ENCODE measurements at places on chromosomes 11 and 22.

DNA sequence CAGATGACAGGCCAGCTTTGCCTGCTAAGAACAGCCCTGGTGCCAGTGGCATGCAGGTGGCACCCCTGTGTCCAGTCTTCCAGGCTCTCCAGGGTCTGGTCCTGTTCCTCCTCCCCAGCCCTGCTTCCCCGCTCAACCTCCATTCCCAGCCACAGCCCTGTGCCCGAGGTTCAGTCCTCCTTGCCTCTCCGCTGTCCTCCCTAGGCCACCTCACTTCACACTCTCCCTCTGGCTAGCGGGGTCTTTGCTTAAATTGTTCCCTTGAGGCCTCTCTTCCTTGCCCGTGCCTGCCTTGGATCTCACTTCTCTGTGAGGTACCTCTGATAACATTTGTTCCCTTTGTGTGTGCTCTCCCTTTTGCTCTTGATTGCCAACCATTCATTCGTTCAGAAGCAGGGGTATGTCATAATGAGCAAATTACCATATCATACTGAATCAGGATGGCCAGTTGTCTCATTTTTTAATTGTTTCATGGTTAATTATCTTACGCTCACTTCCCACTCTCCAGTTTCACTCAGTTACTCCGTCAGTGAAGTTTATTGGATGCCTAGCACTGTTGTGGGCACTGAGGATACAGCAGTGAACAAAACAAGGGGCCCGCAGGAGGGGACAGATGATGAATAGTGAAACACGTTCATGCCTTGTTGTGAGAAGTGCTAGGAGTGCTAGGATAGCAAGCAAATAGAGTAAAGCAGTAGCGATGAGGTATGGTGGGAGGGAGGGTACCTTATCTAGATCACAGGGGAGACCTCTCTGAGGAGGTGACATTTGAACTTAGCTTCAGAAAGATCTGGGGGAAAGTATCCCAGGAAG is 7.4 kb downstream of the BMAL1 start:
- DNase-seq, result no peak

DNA sequence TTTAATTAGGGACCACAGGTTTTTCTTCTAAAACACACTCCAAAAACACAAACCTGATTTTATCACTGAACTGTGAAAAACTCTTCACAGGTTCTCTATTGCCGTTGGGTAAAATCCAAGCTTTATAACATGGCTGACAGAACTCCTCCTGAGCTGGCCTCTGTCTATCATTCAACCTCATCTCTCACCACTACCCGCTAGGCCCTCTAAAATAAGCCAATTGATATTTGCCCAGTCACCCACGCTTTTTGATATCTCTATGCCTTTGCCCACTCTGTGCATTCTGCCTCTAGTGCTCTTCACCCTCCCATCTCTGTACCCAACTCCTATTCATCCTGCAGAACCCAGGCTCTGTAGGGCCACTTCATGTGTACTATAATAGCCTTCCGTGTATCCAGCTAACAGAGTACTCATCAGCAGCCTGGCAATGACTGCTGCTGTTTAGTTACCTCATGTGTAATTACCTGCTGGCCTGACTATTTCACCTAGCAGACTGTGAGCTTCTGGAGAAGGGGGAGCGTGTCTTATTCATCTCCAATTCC is 1.1 kb upstream of the CNGA4 start:
- no peak for DNase-seq

DNA sequence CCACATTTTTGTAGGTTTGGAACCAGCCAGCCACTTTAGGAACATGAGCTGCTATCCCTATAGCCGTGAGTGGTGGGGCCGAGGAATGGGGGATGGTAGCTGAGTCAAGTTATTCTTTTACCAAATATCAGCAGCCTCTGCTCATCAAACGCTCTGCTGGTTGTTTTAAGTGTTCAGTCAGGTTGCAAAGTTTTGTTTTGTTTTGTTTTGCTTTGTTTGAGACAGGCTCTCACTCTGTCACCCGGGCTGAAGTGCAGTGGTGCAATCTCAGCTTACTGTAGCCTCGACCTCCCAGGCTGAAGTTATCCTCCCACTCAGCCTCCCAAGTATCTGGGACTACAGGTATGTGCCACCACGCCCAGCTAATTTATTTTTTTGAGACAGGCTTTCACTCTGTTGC is 14.4 kb downstream of the CABIN1 start:
- DNase-seq, result no peak

DNA sequence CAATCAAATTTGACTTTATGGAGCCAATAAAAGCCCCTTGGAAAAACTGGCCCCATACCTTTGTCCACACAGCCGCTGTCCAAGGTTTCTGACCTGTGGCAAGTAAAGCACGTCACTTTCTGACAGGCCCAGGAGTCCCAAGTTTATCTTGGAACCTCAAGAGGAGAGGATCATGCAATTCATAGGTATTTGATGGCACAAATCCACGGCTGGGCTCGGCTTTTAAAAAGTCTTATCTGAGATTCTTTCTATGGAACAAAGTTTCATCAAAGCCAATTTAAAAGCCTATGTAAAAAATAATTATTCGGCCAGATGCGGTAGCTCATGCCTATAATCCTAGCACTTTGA is 13.6 kb downstream of the TMEM138 start:
- DNase-seq, result no peak

- DNase-seq, result no peak
Observed at GRCh38 chr11:57499983-57500461, 15.5 kb downstream of the SLC43A1 start.

GRCh38 chr11:86062719-86063118 is 6.2 kb downstream of the PICALM start:
- DNase-seq, result no peak

DNA sequence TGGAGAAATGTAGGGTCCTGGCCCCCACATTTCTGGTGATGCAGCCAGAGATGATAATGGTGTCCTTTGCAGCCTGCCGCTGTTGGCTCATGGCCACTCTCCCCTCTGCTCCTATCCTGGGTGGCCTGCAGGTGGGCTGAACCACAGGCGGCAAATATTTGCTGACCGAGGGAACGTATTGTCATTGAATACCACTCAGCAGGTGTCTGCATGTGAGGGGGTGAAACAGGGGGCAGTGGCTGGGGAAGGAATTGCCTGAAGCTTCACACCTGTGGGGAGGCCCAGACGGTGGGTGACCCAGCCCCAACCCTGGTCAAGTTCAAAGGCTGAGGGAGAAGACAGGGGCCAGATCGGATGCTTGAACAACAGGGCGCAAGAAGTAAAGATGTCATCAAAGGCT is 73.3 kb upstream of the WNT11 start:
- DNase-seq, result no peak

GRCh38 chr22:19852177-19852781 is 2.4 kb downstream of the GNB1L start:
- no peak for DNase-seq

- no peak for DNase-seq
Observed at GRCh38 chr11:68914761-68915160, 11.1 kb downstream of the IGHMBP2 start.

Measured in breast epithelium (tissue), 4 donors.